Non-pigmented ciliary epithelial cell (primary cell): ENCODE measurements at places on chromosomes 16 and 17.
A peak's percentile ranks its signal among the peaks of the same experiment; 100 is the strongest.

GRCh38 chr16:17082095-17082882 lies 388.5 kb downstream of the XYLT1 start:
- DNase-seq: no peak

DNA sequence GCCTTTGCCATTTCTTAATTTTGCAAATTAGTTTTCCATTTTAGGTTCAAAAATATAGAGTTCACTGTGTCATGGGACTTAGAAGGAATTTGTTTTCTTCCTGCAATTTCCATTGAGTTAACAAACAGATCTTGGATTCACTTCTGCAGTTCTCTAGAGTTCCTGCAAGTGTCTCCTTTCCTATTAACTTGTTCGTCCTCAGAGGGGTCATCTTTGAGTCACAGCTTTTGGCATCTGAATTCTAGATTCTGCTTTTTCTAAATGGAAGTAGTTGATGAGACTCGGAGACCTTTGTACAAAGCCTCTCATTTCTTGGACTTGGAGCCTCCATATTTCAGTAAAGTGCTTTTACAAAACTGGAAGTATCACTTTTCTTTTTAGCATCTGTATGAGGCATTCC lies 323.3 kb downstream of the BCAS3 start:
- peak; percentile 31 for DNase-seq

GRCh38 chr17:32516450-32516849 lies 29.7 kb downstream of the CDK5R1 start:
- DNase-seq: no peak

DNA sequence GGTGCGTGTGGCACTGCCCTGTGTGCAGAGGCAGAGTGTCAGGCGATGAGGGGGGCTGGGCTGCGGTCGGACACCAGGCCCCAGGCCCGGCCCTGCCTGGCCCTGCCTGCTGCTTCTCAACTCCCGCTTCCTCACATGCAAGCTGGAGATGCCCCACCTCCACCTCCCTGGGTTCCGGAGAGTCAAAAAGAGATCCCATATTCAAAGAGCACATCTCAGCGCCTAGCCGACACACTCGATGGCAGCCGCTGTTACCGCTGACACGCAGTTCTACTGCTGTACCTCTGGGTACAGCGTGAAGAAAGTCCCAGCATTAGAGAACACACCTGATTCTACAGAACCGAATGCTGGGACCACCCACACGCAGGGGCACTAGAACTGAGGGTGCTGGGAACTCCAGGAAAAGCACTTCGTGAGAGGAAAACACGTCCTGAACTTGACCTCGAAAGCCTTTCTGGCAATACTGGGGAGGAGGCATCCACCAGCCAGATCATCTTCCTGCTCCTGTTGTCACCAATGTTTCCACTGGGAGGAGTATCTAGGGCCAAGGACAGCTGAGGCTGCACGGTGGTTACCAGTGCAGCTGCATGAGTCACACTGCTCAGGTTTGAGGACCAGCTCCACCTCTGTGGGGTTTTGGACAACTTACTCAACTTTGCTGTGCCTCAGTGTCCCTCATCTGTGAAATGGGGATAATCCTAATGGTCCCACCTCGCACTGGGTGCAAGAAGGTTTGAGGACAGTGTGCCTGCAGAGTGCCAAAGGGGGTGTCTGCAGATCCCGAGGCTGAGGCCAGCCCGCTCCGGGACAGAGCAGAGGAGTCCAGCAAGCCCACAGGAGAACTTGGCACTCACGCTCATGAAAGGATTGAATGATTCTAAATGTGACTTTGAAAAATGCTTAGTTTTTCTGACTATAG lies 100.4 kb upstream of the DNAH17 start:
- DNase-seq: no peak

DNA sequence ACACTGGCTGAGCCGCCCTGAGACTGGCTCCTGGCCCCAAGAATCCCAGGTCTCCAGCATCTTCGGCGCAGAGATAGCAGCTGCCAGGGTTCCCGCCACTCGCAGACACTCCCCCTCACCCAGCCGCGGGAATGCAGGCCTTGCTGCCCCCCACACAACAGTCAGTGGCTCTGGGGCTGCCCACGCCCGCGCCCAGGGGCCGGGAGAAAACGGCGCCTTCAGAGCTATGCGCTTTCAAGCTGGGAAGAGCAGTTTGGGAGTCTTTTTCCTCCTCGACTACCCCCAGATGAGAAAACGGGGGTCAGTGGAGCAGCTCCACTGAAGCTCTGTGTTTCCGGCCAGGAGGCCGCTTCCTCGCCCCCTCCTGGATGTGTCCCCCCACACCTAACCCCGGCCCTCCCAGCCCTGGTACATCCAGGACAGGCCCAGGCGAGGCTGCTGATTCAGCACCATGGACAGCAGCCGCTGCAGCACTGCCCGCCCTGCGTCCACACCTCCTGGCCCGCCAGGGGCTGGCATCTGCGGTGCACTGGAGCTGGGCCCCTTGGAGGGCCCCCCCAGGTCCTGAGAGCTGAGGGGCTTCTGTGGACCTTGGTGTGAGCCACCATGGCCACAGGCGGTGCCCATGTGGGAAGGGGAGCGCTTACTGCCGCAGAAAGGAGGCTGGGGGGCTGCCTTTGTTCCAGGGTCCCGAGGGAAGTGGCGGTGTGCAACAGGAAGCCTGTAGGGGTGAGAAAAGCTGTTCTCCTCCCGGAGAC lies 35.7 kb downstream of the CACNA1H start:
- DNase-seq: no peak

- DNase-seq: no peak
Measured at GRCh38 chr16:87850009-87851006, 19.0 kb downstream of the SLC7A5 start.

- no peak for DNase-seq
Measured at GRCh38 chr17:1203111-1203966, 23.6 kb upstream of the ABR start.

DNA sequence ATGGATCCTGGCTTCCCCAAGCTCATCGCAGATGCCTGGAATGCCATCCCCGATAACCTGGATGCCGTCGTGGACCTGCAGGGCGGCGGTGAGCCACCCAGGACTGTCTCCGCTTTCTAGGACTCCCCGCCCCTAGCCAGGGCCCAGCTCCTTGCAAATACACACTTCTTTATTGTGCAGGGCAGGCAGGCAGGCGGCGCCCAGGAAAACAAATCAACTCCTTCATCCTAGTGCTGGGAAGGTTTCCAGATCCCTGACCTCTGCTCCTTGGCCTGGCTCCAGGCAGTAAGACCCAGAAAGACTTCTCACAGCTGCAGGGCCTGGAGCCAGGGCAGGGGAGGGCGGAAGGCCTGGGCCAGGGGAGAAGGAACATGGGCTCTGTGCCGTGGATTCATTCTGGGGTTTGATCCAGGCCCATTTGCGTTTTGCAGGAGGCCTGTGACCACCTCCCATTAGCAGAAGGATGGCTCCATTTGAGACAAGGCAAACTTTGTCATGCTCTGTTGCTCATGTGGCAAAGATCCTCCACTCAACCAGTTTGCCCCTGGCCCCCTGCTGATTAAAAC lies 6.0 kb upstream of the LPCAT2 start:
- no peak for DNase-seq

DNA sequence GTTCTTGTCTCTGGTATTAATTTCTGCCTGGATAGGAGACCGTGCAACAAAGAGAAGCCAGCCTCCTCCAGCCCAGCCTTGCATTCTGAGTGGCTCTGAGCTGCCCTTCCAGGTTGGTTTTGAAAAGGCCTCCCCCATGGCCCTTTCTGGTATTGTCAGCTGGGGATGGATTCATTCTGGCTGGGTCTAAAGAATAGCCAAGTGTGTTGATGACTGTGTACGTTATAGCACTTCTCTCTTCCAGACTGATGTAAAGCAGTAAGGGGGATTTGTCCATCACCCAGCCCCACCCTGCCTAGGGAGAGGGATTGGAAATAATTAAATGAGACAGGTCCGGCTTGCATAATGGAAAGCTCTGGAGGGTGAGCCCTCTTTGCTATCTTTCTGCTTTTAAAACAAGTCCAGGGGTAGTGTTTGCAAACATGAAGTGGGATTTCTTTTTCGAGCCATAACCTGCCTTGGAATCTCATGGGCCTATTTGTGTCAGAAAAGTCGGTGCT lies 146.4 kb downstream of the MSI2 start:
- no peak for DNase-seq

GRCh38 chr16:30669903-30670824 lies 11.9 kb downstream of the FBRS start:
- DNase-seq: no peak

DNA sequence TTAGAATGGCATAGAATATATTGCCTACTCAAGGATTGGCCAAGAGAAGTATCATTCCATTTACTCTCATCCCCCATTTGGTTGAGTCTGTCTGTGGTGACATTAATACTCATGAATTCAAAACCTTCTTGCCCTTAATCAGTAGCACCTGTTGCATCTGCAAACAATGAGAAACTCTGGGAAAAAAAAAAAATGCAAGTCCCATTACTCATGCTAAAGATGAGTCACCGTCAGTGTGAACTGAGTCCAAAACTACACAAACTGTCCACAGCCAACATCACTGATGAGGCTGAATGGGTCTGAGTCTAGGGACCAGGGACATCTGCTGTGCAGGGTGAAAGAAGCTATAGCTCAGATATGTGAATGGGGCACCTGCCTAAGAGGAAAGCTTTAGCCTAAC lies 96.9 kb upstream of the ADAMTS18 start:
- DNase-seq: peak; percentile 77

- no peak for DNase-seq
Measured at GRCh38 chr17:17824119-17824782, 12.5 kb downstream of the SREBF1 start.

- no peak for DNase-seq
Measured at GRCh38 chr16:11510178-11510973, 76.3 kb downstream of the LITAF start.

- no peak for DNase-seq
Measured at GRCh38 chr16:59740858-59741257, 1006.7 kb upstream of the GOT2 start.

DNA sequence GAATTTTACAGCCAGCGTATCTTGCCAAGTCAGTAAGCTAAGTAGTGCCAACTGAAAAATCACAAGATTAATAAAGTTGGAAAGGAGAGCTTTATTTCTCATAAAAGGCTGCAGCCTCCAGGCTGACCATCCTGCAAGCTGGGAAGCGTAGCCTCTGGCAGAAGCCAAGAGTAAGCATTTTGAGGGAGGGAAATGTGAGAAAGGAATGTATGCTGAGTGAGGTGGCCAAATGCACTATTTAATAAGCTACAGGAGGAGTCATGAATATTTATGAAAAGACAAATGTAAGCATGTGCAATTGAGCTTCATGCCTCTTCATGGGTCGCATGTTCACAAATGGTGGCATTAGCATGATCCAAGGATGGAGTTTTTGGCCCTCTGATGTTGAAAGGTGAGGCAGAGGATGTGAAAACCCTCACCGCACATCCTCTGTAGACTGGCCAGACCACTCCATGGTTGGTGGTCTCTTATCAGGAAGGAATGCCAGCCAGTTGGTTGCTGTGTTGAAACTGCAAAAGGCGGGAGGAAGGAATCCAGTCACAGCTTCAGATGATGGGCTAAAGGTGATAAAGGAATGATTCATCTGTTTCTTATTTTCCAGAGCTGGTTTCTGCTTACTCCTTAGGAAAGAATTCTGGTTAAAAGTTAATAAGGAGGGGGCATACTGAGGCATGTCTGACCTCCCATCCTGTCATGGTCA lies 9.2 kb downstream of the KRT33B start:
- DNase-seq: no peak

DNA sequence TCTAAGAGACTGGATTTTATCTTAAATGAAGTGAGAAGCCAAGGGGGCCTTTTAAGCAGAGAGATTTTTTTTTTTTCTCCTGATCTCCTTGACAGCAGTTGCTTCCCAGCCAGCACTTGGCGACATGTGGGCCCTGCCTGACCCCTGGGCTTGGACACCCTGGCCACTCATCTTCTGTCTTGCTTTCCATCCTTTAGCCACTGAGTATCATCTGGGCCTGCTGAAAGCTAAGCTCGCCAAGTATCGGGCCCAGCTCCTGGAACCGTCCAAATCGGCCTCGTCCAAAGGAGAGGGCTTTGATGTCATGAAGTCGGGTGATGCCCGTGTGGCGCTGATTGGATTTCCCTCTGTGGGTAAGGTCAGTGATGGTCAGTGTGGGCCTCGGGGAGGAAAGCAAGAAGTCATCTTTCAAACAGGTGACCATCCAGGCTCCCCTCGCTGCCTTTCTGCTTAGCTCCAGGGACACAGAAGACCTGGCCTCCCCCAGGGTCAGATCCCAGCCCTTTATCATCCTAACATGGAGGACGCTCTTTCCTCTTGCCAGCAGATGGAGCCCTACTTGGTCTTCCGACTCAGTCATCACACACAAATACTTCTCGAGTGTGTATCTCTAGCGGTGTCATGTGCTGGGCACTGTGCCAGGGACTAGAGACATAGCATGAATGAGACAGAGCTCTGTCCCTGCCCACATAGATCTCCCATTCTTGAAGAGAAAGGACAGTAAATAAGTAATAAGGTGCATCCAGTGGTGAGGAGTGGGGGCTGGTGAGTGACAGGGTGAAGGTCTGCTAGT lies 6.1 kb downstream of the DRG2 start:
- DNase-seq: peak; percentile 48

DNA sequence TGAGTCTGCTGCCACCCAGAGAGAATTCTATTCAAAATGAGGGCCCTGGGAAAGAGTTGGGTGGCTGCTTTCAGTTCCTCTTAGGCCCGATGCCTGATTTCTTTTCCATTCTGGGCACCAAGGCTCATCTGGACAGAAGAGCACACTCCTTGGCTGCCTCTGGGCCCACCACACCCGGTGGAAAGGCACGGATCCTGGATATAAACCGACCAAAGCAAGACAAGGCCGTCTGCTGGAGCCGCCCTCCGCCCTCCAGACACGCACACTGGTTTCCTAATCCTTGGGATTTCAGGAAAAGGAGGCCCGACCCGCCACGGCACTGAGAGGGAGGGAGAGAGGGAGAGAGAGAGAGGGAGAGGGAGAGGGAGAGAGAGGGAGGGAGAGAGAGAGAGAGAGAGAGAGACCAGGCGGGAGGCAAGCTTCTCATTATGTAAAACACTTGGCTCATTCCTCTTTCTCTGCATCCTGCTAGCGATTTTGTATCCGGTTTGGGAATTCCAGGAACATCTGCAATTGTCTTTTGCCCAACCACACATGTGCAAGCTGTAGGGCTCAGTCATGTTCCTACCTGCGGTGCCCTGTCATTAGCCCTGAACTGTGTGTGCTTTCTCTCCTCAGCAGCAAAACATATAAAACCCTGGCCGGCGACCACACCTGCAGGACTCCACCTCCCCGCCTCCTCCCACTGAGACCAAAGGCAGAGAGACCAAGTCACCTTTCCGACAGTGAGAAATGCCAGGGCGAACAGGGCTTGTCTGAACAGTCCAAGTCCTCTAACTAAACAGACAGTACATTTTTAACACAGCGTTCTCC lies 347.2 kb downstream of the SOX9 start:
- no peak for DNase-seq
